ENCODE measurements at places on chromosomes 7 and 10. TPM values are rescaled to one million over a fixed set of nuclear protein-coding genes. Genes with fewer than 3 reads are reported as not detected.

GRCh38 chr10:36114141-36114540, 472.0 kb upstream of the FZD8 start:
- H3K4me1 ChIP-seq = peaks cover 5% of the 10 kb centered on the region
- no peaks in the 10 kb centered on the region for H3K27me3 ChIP-seq
- H3K4me3 ChIP-seq = no peak overlapping the region
- no peaks in the 10 kb centered on the region for H3K36me3 ChIP-seq
- DNase-seq = no peak

DNA sequence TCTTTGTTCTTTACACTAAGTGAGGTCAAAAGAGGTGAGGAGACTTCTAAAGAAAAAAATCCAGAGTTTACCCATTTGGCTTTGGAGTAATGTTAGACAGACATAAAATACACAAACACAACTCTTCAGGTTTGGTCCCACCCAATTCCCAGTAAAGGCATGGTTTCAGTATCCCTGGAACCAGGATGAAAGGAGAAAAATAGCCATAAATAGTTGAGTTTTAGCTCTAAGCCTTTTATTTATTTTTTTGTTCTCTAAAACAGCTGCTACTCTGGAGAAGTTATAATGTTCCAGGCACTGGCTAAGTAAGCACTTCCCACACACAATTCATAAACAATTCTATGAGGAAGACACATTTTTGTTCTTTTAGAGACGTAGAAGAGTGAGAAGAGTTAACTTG, 4.0 kb downstream of the ABCB1 start:
- H3K27me3 ChIP-seq = peaks cover 4% of the 10 kb centered on the region
- no peak overlapping the region for H3K4me3 ChIP-seq
- no peaks in the 10 kb centered on the region for H3K36me3 ChIP-seq
- H3K27ac ChIP-seq = no peak overlapping the region
- DNase-seq = no peak

GRCh38 chr7:55188590-55189138, 169.8 kb downstream of the EGFR start:
- H3K4me1 ChIP-seq = peaks cover 43% of the 10 kb centered on the region
- no peaks in the 10 kb centered on the region for H3K27me3 ChIP-seq
- peak overlapping the region; percentile 81 for H3K27ac ChIP-seq
- no peak for DNase-seq
- H3K4me3 ChIP-seq = no peak overlapping the region

GRCh38 chr10:126252884-126253610, 135.2 kb downstream of the ADAM12 start:
- H3K27ac ChIP-seq = no peak overlapping the region
- H3K27me3 ChIP-seq = no peaks in the 10 kb centered on the region
- no peak for DNase-seq
- no peaks in the 10 kb centered on the region for H3K36me3 ChIP-seq

- no peak overlapping the region for H3K4me3 ChIP-seq
- H3K27me3 ChIP-seq = no peaks in the 10 kb centered on the region
- H3K36me3 ChIP-seq = no peaks in the 10 kb centered on the region
- H3K4me1 ChIP-seq = no peaks in the 10 kb centered on the region
Measured at GRCh38 chr7:117805241-117805640, 68.0 kb downstream of the CTTNBP2 start.

GRCh38 chr10:118300320-118300719, 41.8 kb downstream of the FAM204A start:
- no peaks in the 10 kb centered on the region for H3K4me1 ChIP-seq
- H3K27me3 ChIP-seq = no peaks in the 10 kb centered on the region
- no peak overlapping the region for H3K4me3 ChIP-seq
- H3K27ac ChIP-seq = no peak overlapping the region
- no peak for DNase-seq

- no peak overlapping the region for H3K27ac ChIP-seq
- H3K4me1 ChIP-seq = no peaks in the 10 kb centered on the region
- no peak overlapping the region for H3K4me3 ChIP-seq
- no peaks in the 10 kb centered on the region for H3K36me3 ChIP-seq
- DNase-seq = no peak
Measured at GRCh38 chr7:92375013-92375412, 72.3 kb upstream of the GATAD1 start.

- peak overlapping the region; percentile 6 for H3K27ac ChIP-seq
- no peak for DNase-seq
- H3K4me1 ChIP-seq = peaks cover 9% of the 10 kb centered on the region
- H3K27me3 ChIP-seq = no peaks in the 10 kb centered on the region
- H3K4me3 ChIP-seq = no peak overlapping the region
Measured at GRCh38 chr10:22598478-22598877, 115.9 kb downstream of the PIP4K2A start.

- H3K27me3 ChIP-seq = no peaks in the 10 kb centered on the region
- H3K4me1 ChIP-seq = peaks cover 11% of the 10 kb centered on the region
- no peak overlapping the region for H3K4me3 ChIP-seq
- no peak overlapping the region for H3K27ac ChIP-seq
- peaks cover 13% of the 10 kb centered on the region for H3K36me3 ChIP-seq
- no peak for DNase-seq
Measured at GRCh38 chr7:48101968-48102367, 12.9 kb downstream of the UPP1 start.

GRCh38 chr7:1188720-1189294, 28.8 kb upstream of the ZFAND2A start:
- H3K27ac ChIP-seq = no peak overlapping the region
- no peak for DNase-seq
- H3K36me3 ChIP-seq = no peaks in the 10 kb centered on the region
- peaks cover 7% of the 10 kb centered on the region for H3K4me1 ChIP-seq
- H3K4me3 ChIP-seq = no peak overlapping the region

GRCh38 chr10:78931321-78932053, 137.3 kb upstream of the ZMIZ1 start:
- no peak overlapping the region for H3K4me3 ChIP-seq
- H3K4me1 ChIP-seq = peaks cover 9% of the 10 kb centered on the region
- no peaks in the 10 kb centered on the region for H3K36me3 ChIP-seq
- no peak overlapping the region for H3K27ac ChIP-seq
- H3K27me3 ChIP-seq = no peaks in the 10 kb centered on the region

- no peaks in the 10 kb centered on the region for H3K36me3 ChIP-seq
- H3K4me3 ChIP-seq = peak within 1 kb of the TSS; percentile 68
- H3K4me1 ChIP-seq = peaks cover 52% of the 10 kb centered on the region
- H3K27ac ChIP-seq = peak within 1 kb of the TSS; percentile 70
- no peaks in the 10 kb centered on the region for H3K27me3 ChIP-seq
Measured at GRCh38 chr10:103855424-103855823, at the start of gene SH3PXD2A. SH3PXD2A (minus strand) TSS chr10:103855576; CDS start chr10:103855266, 310 bp downstream.

- no peaks in the 10 kb centered on the region for H3K36me3 ChIP-seq
- H3K4me1 ChIP-seq = peaks cover 6% of the 10 kb centered on the region
- no peak for DNase-seq
Measured at GRCh38 chr10:43873717-43874116, 225.0 kb upstream of the ZNF32 start.

- H3K4me3 ChIP-seq = no peak overlapping the region
- no peaks in the 10 kb centered on the region for H3K4me1 ChIP-seq
- H3K36me3 ChIP-seq = no peaks in the 10 kb centered on the region
- H3K27ac ChIP-seq = no peak overlapping the region
- DNase-seq = no peak
Measured at GRCh38 chr7:98330926-98331529, 49.5 kb downstream of the BRI3 start.

- no peak overlapping the region for H3K4me3 ChIP-seq
- no peaks in the 10 kb centered on the region for H3K4me1 ChIP-seq
- no peaks in the 10 kb centered on the region for H3K36me3 ChIP-seq
- no peaks in the 10 kb centered on the region for H3K27me3 ChIP-seq
Measured at GRCh38 chr7:129480674-129481363, 21.5 kb upstream of the SMKR1 start.

DNA sequence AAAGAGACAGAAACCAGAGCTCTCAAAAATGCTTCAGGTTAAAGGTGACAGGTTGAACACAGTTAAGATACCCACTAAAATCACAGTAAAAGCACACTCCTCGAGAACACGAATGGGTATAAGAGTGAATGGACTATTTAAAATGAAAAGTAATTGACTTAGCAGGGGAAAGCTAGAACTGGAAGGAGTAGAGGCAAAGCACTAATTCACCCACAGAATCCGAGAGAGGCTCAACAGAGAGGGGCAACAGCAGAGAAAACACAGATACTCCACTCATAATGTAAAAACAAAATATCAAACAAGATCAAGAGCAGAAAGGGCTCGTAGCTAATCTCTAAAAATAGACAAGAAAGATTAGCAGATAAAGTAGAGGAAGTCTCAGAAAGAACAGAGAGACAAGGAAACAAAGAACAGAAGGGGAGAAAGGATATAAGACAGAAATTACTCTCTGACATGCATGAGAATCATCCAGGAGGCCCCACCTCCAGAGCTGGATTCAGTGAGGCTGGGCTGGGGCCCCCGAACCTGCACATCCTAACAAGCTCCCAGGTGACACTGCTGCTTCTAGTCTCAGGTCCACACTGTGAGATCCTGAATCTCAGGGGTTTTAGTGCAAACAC, 117.6 kb downstream of the GALNT11 start:
- H3K27ac ChIP-seq = no peak overlapping the region
- H3K4me3 ChIP-seq = no peak overlapping the region
- H3K36me3 ChIP-seq = peaks cover 65% of the 10 kb centered on the region
- no peaks in the 10 kb centered on the region for H3K4me1 ChIP-seq

DNA sequence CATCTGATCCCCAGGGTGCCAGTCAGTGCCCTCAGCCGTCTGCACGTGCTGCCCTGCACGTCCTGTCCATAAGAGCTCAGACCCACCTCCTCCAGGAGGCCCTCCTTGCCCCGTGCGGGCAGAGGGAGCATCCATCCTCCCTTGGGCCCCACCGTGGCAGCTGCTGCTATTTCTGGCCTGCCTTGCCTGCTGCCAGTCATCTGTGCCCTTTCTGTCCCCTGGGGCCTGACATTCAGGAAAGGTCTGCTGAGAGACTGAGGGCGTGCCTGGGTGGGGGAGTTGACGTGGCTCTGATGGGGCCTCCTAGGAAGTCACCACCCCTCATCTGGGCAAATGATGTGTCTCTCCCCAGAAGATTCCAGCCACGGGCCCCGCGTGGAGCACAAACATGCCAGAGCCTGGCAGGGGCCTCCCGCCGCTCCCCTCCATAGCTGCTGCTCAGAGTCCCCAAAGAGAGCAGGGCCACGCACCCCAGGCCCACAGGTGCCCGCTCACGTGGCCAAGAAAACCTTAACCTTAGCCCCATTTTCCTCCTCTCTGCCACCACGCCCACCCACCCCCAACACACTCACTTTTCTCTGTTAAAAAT, 21.8 kb downstream of the DPYSL4 start:
- H3K27me3 ChIP-seq = no peaks in the 10 kb centered on the region
- no peaks in the 10 kb centered on the region for H3K36me3 ChIP-seq
- H3K4me1 ChIP-seq = no peaks in the 10 kb centered on the region
- no peak overlapping the region for H3K4me3 ChIP-seq
- H3K27ac ChIP-seq = no peak overlapping the region

GRCh38 chr7:14507617-14508016, 394.9 kb downstream of the DGKB start:
- no peaks in the 10 kb centered on the region for H3K36me3 ChIP-seq
- no peak overlapping the region for H3K4me3 ChIP-seq
- H3K4me1 ChIP-seq = no peaks in the 10 kb centered on the region
- no peak for DNase-seq
- no peaks in the 10 kb centered on the region for H3K27me3 ChIP-seq

DNA sequence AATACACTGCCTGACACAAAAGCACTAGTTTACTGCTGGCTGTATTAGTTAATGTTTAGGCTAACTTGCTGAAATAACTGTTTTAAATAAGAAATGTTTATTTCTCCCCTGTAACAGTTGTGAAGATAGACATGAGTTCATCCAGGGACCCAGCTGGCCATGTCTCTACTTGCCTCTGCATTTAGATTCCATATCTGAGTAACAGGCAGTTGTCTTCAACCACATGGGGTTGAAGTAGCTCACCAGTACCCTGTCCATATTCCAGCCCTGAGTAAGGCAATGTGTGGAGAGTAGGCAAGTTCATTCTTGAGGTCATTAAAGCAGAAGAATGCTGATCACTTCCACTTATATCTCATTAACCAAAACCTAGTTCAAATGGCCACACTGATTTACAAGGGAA, 31.1 kb upstream of the RSBN1L start:
- peak overlapping the region; percentile 23 for H3K27ac ChIP-seq
- H3K4me3 ChIP-seq = no peak overlapping the region
- H3K36me3 ChIP-seq = no peaks in the 10 kb centered on the region
- no peaks in the 10 kb centered on the region for H3K4me1 ChIP-seq

DNA sequence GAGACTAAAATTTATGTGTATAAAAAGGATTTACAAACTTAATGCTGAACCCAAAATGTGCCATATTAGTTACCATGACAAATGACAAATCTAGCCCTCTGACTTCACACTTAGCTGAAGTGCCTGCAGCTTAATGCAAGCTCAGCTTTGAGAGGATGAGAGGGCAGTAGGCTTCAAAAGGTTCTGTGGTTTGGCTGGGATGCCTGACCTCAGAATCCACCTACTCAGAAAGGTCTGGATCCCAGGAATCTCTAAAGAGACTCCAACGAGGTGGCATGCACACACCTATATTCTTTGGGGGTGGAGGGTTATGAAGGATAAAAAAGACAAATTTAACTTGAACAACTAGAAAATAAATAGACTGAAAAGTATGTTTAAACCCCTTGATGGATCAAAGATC, 213.4 kb downstream of the TAX1BP1 start:
- no peaks in the 10 kb centered on the region for H3K36me3 ChIP-seq
- H3K4me1 ChIP-seq = no peaks in the 10 kb centered on the region
- DNase-seq = no peak
- no peaks in the 10 kb centered on the region for H3K27me3 ChIP-seq

DNA sequence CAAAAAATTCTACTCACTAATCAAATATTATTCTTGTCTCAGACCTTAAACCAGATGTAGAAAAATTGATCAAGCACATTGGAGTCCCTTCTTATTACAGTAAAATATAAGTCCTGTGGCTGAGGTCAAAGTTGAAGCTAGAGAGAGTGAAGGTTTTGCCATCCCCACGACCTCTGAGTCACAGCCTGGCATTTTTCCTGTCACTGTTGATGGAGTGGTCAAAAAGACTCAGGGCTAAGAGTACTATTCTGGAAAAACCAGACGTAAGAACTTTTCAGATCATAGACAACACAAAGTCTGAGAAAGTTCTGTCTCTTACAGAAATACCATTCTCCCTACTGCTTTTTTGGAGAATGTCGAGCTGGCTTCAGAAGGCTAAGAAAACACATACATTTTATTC, 323.7 kb upstream of the ANKRD30A start:
- H3K36me3 ChIP-seq = no peaks in the 10 kb centered on the region
- H3K4me3 ChIP-seq = no peak overlapping the region
- H3K27me3 ChIP-seq = no peaks in the 10 kb centered on the region
- peaks cover 14% of the 10 kb centered on the region for H3K4me1 ChIP-seq
- DNase-seq = peak; percentile 29
- H3K27ac ChIP-seq = no peak overlapping the region

GRCh38 chr10:101704331-101704730, 9.4 kb upstream of the FBXW4 start:
- H3K27me3 ChIP-seq = peaks cover 2% of the 10 kb centered on the region
- H3K4me3 ChIP-seq = no peak overlapping the region
- no peaks in the 10 kb centered on the region for H3K4me1 ChIP-seq
- DNase-seq = no peak
- no peak overlapping the region for H3K27ac ChIP-seq

- no peaks in the 10 kb centered on the region for H3K27me3 ChIP-seq
- no peak overlapping the region for H3K27ac ChIP-seq
- H3K36me3 ChIP-seq = no peaks in the 10 kb centered on the region
- DNase-seq = peak; percentile 82
- H3K4me1 ChIP-seq = peaks cover 13% of the 10 kb centered on the region
Measured at GRCh38 chr10:71706216-71707121, 13.1 kb downstream of the C10orf105 start.

The GBX1 gene
- total RNA-seq = not detected

The HMX2 gene
- total RNA-seq = not detected

The PAX4 gene
- total RNA-seq = not detected

The NUTM2E gene
- not detected for total RNA-seq

The PROSER2 gene
- total RNA-seq = 23.6 TPM

The NACAD gene
- total RNA-seq = 4.3 TPM

The AOAH gene
- 24.6 TPM for total RNA-seq

The CPXM2 gene
- total RNA-seq = 2.5 TPM

The EN2 gene
- total RNA-seq = not detected

The FAM180A gene
- total RNA-seq = 2.8 TPM

The AMPH gene
- 0.61 TPM for total RNA-seq

The MRPL43 gene
- total RNA-seq = 63.8 TPM
